Mesothelial cell of epicardium (in vitro differentiated cells): ENCODE measurements at places on chromosomes 5 and 9.

DNA sequence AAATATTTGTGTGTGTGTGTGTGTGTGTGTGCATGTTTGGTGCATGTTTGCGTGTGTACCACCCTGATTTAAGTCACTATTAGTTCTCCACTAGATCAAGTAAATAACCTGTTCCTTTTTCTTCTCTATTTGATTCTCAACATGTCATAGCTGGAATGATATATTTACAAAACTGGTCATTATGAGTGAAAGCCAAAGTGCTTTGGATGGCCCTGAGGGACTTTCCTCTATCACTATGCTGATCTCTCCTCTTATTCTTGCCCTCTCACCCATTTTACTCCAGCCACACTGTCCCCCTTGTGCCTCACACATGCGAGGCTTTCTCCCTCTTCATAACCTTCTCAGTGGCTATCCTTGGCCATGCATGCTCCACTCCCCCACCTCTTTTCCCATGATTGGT lies 144.6 kb upstream of the NMUR2 start:
- no peak for DNase-seq

DNA sequence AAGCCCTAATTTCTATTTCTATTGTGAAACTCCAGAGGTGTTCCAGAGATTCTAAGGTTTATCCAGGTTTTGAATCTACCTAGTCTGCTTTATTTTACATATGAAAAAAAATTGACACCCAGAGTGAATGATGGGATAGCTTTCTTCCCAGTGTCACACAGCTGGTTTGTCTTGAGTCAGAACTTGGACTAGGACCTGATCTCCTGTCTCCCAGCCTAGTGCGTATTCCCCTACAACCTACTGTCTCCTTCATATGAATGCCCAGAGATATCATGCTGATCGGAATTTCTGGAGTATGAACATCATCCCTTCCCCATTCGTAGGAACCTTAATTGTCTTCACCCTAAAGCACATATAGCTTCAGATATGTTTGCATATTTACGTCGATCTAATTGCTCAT lies 524.2 kb downstream of the SPATA31D1 start:
- no peak for DNase-seq

DNA sequence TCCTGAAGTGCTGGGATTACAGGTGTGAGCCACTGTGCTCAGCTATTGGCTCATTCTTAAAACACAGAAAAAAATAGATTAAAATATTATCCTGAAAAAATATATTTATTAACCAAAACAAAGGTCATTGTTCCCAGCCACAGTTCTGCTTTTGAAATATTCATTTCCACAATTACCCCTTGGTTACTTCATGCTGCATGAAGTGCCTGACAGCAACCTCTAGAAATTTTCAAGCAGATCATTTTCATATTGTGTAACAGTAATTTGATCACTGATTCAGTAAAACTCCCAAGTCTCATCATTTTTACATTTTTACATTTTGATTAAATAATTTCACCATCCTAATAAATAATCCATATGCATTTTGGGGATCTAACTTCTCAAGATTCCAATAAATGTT lies 18.8 kb upstream of the GNAQ start:
- DNase-seq = no peak

DNA sequence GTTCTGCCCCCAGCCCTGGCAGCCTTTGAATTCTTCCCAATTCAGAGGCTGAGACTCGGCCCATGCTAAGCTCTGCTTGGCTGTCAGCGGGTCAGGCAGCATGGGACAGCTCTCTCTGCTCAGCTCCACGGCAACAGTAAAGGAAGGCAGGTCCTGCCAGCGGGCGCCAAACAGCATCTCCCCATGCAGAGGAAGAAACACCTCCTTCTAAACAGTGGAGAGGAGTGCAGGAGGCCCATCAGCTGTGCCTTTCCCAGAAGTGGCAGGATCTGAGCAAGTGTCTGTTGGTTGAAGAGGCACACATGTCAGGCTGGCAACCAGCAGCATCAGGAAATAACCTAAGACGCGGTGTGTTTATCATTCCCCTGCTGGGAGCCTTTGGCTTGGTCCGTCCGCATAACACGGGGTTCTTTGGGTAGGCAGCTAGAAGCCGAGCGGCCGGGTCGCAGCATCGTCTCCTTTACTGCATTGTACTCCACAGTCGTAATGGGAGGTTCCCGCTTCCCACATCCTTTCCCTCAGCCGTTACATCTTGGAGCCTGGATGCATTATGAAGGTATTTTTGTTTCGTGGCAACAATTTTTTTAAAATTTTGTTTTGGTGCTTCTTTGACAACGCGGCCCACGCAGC lies 42.7 kb upstream of the NCS1 start:
- no peak for DNase-seq

GRCh38 chr5:45696206-45696836 lies at the start of gene HCN1:
Gene HCN1, minus strand, starts transcription at chr5:45696380.
- DNase-seq = peak; percentile 92

DNA sequence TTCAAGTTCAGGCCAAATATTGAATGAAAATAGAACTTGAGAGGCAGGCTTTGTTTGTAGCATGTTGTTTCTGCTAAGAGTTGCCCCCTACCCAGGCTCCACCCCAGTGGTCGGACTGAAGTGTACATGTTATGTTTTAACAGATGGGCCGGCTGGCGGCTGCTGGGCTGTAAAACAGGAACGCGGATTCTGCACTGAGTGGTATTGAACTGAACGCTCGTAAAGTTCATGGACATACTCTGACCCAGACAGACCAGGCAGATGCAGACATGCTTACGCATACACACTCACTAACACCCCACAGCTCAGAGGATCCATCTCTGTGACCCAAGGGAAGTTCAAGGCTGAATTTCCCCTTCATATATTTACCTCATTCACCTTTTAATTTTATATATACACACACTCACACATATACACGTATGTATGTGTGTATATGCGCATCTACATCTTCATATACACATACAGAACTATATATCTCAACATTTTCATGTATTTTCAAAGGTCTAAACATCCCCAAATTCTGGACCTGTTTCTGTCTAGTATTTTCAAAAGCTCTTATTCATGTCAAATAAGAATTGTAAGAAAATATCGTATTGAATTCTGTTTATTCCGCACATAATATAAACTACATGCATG lies 1.4 kb downstream of the MARCHF3 start:
- no peak for DNase-seq

- DNase-seq = no peak
Measured at GRCh38 chr5:1152771-1153282, 41.0 kb upstream of the SLC12A7 start.

DNA sequence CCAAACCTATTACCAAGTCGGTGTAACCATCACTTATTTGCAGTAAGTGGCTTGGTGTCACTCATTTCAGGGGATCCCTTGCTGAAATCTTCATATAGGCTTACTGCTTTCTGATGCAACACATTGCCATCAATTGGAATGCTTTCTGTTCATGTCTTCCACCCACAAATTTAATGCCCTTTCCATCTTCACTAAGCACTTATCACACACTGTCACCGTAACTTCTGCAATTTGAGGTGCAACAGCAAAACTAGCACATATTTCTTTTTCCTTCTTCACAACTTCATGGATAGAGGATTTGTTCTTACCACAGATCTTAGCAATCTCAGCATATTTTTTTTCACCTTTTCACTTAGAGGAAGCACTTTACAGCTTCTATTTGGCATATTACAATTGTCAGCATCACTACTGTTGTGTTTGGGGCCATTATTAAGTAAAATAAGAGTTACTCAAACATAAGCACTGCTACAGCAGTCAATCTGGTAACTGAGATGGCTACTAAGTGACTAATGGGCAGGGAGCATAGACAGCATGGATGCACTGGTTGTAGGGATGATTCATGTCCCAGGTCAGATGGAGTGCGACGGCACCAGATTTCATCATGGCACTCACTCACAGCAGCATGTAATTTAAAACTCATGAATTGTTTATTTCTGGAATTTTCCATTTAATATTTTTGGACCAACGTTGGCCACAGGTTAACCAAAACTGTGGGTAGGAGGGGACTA lies 70.1 kb downstream of the PIP5K1B start:
- no peak for DNase-seq

GRCh38 chr5:148733601-148734438 lies 79.5 kb upstream of the HTR4 start:
- DNase-seq = peak; percentile 50

DNA sequence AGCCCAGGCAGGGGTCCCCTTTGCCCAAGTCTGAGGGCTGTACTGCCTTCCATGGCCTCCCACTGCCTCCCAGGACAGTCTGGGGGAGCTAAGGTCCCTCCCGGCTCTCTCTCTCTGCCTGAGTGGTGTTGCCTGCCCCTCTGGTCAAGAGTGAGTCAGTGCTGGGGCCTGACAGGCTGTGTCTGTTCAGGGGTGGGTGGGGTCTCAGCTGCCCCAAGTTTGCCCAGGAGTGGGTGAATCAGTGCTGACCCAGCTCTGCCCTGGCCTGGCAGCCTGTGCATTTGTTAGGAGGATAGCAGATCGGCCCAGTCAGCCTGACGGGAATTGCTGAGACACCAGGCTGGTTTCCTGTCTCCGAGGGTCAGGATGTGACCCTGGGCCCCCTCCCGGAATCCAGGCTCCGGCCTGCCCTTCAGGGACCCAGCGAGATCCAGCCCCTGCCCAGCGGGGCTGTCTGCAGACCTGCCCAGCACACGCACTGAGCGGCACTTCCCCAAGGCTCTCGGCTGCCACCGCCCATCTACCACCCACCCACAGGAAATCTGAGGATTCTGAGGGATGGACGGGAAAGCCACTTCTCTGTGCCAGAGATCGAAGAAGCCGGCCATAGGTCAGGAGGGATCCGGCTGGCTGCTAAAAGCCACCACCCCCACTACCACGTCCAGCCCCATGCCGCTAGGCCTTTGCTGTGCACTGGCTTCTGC lies 15.9 kb downstream of the ENG start:
- DNase-seq = no peak

GRCh38 chr5:104539618-104540350 lies 977.2 kb upstream of the NUDT12 start:
- no peak for DNase-seq

- no peak for DNase-seq
Measured at GRCh38 chr5:1137567-1138444, 25.9 kb upstream of the SLC12A7 start.

- no peak for DNase-seq
Measured at GRCh38 chr9:93059715-93060578, 1.4 kb downstream of the SUSD3 start.

DNA sequence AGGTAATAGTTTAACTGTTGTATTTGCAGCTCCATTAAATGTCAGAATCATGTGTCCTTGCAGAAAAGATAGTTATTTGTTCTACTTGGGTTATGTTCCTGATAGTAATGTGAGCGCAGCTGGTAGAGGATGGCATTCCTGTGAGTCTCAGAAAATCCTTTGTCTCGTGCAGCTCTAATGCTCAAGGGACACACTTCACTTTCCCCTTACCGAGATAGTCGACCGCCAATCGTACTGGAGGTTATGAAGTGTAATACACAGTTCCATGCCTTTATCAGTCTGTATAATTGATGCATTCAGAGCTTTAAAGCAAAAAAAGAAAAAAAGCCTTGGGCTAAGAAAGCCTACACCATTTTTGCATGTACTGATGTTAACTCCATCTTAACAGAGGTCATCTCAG lies 60.2 kb upstream of the SRP19 start:
- DNase-seq = no peak

DNA sequence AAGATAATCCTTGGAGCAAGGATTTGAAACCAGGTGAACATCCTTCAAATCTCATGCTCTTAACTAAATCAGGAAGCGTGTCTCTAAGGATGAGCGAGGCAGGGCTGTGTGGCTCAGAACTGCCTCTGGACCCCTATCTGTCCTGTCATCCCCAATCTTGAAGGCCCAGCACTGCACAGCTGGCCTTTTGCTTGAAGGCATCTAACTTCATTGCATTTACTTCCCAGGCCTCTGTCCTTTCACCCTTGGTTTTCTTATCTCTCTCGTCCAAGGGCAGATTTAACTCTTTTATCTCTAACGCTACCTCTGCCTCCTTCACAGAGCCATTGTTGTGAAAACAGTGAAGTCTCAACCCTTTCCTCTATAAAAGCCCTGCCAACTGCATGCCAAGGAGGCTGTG lies 83.8 kb downstream of the UGCG start:
- DNase-seq = no peak

DNA sequence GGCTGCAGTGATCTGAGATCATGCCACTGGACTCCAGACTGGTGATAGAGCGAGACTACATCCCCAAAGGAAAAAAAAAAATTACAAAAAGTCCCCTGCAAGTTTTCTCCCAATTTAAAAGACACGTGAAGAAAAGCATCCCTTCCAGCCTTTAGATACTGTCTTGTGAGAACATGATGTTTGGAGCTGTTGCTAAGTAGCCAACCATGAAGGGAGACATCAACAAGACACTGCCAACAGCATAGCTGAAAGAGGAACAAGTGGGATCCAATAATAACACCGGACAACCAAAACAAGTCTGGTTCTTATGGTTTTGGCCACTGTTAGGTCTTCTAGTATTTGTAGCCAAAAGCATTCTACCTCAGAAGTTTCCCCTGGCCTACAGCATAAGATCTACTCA lies 118.9 kb upstream of the CCDC180 start:
- DNase-seq = no peak

DNA sequence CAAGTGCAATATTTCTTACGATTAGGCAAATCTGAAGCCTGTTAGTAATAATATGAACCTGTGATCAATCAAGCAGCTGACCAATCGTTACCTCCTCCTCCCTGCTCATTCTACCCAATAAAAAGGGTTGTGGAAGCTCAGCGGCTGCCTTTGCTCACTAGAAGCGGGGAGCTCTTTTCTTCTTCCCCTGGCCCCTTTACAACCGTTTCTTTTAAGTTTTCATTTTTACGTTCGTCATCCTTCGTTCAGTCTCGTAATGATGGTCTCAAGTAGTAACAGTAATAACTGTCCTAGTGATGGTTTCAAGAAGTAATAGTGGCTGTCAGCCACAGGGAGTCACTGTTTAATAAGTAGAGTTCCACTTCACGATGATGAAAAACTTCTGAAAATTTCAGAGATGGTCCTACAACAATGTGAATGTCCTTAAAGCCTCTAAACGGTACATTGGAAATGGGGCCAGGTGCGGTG lies 6.2 kb downstream of the UGT3A2 start:
- DNase-seq = no peak

DNA sequence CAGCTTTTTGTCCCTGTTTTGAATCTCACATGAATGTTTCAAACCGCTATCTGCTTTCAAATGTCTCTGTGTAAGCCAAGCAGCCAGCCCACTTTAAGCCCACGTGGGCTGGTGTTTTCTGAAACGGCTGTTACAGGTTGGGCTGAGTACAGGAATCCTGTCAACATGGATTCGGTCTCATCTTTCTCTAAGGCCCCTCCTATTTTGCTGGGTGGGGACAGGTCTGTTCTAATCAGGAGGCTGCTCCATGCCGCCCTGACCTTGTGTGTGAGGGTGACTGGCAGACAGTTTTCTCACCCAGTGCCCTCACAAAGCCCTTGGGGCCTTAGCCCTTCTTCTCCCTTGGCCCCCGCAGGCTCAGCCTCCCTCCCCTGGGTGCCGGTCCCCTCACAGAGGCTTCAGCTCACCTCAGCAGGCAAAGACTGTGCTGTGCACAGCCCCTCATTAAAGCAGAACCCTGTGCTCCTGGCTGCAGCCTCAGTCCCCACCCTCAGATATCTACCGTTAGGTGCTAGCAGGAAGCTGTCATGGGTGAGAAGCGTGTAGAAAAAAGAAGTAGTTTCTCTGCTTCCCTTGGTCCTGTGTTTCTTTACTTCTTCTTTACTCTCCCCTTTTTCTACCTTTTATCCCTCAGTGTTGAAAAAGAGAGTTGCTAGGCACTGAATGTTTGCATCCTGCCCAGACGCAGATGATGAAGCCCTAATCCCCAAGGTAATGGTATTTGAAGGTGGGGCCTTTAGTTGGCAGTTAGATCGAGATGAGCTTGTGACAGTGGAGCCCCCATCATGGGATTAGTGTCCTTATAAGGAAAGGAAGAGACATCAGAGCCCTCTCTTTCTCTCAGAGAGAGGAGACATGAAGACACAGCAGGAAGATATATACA lies 205.7 kb downstream of the ADAMTS12 start:
- DNase-seq = no peak

- no peak for DNase-seq
Measured at GRCh38 chr9:14189578-14189977, 124.4 kb downstream of the NFIB start.
